ENCODE measurements at places on chromosomes 7 and 10.

GRCh38 chr10:28738200-28738599, 60.9 kb downstream of the BAMBI start:
- no peak overlapping the region for H3K4me3 ChIP-seq
- no peak overlapping the region for H3K27ac ChIP-seq
- peaks cover 9% of the 10 kb centered on the region for H3K27me3 ChIP-seq
- no peaks in the 10 kb centered on the region for H3K36me3 ChIP-seq
- DNase-seq: no peak

DNA sequence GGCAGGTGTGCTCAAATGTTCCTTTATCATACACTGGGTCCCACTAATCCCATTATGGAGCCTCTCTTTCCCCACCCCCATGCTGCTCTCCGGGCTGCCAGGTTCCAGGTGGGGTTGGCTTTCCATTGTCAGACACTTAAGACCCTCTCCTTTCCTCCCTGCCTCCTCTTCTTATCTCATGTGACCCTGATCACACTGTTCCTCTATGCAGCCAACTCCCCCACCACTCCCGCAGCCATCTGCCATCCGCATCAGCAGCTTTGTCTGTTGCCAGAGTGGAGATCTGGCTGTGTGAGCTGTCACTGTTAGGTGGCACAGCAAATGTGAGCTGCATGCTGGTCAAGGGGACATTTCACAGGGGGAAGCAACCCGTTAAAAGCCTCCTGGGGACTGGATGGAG, 391.4 kb downstream of the TNS3 start:
- H3K4me3 ChIP-seq: no peak overlapping the region
- DNase-seq: no peak
- no peaks in the 10 kb centered on the region for H3K36me3 ChIP-seq
- peaks cover 13% of the 10 kb centered on the region for H3K4me1 ChIP-seq
- H3K27me3 ChIP-seq: peaks cover 10% of the 10 kb centered on the region

- H3K27ac ChIP-seq: no peak overlapping the region
- no peaks in the 10 kb centered on the region for H3K36me3 ChIP-seq
- no peak for DNase-seq
- no peaks in the 10 kb centered on the region for H3K4me1 ChIP-seq
Observed at GRCh38 chr10:34854147-34854601, 39.1 kb upstream of the PARD3 start.

- H3K27ac ChIP-seq: no peak overlapping the region
- H3K27me3 ChIP-seq: no peaks in the 10 kb centered on the region
- H3K4me3 ChIP-seq: peak overlapping the region; percentile 86
- H3K36me3 ChIP-seq: peaks cover 2% of the 10 kb centered on the region
Observed at GRCh38 chr7:150451833-150452461, 1.5 kb downstream of the GIMAP8 start.

DNA sequence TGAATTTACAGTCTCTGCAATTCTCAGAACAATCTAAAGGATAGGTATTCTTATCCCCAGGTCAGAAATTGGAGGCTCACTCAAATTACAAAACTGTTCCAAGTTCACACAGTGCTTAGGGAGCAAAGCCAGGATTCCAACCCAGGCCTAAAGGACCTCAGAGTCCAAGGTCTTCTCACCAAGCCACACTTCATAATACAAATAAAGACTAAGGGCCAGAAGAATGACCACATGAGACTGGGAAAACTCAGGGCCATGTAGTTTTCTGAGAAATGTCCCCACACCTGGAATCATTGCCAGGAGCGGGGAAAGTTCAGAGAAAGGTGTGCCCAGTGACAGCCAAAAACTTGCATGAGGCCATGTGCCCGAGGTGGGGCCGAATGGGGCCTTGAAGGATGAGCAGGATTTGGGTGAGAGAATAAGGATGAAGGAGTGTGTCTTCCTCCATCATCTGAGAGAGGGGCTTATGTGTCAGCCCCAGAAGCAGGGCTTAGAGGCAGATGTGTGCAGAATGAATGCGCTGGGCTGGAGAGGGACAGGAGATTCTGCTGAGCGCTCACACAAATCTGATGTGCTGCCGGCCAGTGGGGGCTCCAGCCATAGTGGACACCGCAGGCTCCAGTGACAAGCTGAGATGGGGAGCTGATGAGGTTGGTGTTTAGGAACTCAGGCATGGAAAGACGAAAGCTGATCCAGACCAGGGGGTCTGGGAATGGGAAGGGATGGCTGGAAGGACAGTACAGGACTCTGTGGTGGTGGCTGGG, 35.9 kb downstream of the BLNK start:
- H3K36me3 ChIP-seq: peaks cover 45% of the 10 kb centered on the region
- no peak for DNase-seq
- H3K27me3 ChIP-seq: no peaks in the 10 kb centered on the region

- peaks cover 2% of the 10 kb centered on the region for H3K27me3 ChIP-seq
- H3K36me3 ChIP-seq: no peaks in the 10 kb centered on the region
- H3K27ac ChIP-seq: no peak overlapping the region
- DNase-seq: no peak
Observed at GRCh38 chr7:7536396-7537019, 835 bp upstream of the COL28A1 start.

GRCh38 chr7:20241194-20241910, 24.2 kb upstream of the MACC1 start:
- peaks cover 29% of the 10 kb centered on the region for H3K4me1 ChIP-seq
- no peaks in the 10 kb centered on the region for H3K27me3 ChIP-seq
- peak overlapping the region; percentile 81 for H3K27ac ChIP-seq

DNA sequence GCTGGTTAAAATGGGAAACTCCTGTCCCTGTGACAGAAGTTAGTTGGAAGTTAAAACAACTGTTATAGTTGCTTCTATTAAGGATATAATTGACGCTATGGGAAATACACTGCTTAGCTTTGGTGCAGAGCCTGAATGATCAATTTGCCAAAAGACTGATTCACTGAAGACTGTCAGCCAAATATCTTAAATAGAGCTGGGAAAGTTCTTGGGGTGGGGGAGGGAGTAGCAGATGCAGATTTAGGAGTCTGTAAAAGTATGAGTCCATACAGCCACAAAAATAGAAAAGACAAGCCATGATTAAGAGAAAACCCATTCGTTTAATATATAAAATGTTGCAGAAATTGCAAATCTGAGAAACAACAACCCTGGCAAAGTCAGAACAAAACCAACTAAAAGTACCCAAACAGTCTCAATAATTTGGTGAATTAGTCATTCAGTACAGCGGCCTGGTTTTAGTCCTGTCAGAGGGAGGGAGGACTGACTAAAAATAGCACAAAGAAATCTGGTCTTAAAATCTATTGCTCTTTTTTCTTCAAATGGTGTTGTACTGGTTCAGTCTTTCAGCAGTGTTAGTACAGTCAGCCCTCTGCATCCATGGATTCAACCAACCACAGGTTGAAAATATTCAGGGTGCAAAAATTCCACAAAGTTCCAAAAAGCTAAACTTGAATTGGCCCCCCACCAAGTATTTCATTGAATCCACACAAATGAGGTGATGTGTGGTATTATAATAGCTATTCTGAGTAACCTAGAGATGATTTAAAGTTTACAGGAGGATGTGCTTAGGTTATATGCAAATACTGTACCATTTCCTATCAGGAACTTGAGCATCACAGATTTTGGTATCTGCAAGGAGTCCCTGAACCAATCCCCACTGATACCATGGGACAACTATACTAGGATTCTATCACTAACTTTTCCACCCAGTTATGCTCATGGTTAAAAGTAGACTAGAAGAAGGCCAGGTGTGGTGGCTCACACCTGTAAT, 30.0 kb downstream of the STK17A start:
- H3K4me3 ChIP-seq: peak overlapping the region; percentile 24
- peak overlapping the region; percentile 64 for H3K27ac ChIP-seq
- no peak for DNase-seq
- H3K27me3 ChIP-seq: no peaks in the 10 kb centered on the region
- peaks cover 30% of the 10 kb centered on the region for H3K4me1 ChIP-seq
- peaks cover 29% of the 10 kb centered on the region for H3K36me3 ChIP-seq

DNA sequence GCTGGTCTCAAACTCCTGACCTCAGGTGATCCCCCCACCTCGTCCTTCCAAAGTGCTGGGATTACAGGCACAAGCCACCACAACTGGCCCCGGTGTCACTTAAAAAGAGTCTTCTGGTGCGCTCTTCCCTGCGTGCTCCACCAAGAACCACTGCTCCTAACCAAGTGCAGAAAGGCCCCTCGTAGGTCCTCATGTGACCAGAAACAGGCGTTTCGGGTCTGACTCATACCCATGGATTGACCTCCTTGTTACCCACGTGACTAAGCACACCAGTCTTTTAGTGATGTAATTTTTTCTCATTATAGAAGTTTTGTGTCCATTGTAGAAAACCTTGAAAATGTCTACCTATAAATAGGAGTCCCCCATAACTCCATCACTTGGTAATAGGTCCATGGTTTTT, 13.9 kb downstream of the FKBP6 start:
- H3K36me3 ChIP-seq: no peaks in the 10 kb centered on the region
- peaks cover 6% of the 10 kb centered on the region for H3K4me1 ChIP-seq
- H3K4me3 ChIP-seq: no peak overlapping the region
- no peak overlapping the region for H3K27ac ChIP-seq
- peaks cover 7% of the 10 kb centered on the region for H3K27me3 ChIP-seq

DNA sequence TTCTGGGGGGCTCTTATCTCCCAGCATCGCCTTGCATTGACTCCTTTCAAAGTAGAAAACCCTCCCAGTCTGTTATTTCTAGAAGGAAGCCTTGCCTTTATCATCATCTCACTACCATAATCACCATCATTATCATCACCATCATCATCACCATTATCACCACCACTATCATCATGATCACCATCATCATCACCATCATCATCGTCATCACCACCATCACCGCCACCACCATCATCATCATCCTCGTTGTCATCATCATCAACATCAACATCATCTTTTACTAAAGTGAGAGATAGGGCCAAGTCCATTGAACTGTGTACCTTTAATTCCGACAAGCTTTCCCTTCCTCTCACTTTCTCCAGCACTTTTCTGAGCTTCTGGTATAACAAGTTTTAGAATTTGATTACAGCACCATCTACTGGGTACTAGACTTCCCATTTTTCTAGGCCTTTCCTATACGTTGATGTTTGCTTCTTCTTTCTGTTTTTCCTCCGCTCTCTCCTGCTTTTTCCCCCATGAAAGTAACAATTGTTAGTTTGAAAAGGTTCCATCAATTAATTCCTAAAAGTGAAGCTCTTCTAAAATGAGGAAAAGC, 226.4 kb downstream of the BUB3 start:
- H3K36me3 ChIP-seq: no peaks in the 10 kb centered on the region
- no peaks in the 10 kb centered on the region for H3K27me3 ChIP-seq
- no peaks in the 10 kb centered on the region for H3K4me1 ChIP-seq
- H3K4me3 ChIP-seq: no peak overlapping the region
- no peak overlapping the region for H3K27ac ChIP-seq
- DNase-seq: no peak

DNA sequence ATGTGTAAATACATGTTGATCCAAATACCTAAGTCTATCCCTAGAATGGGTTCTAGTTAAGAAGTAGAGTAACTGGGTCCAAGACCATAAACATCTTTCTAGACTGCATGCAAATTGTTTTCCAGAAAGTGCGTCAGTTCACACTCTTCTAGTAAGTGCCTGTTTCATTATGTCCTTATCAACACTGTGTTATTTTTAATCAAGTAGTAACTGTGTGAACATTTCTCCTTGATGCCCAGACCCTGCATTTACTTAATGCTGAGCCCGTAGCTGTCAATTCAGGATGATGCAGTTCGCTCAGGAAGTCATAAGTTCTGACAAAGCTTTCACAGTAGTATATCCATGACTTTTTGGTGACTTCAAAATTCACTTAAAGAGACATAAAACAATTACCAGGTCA, 374.8 kb downstream of the OTUD1 start:
- no peaks in the 10 kb centered on the region for H3K4me1 ChIP-seq
- no peak overlapping the region for H3K4me3 ChIP-seq
- H3K27me3 ChIP-seq: no peaks in the 10 kb centered on the region
- DNase-seq: no peak
- no peak overlapping the region for H3K27ac ChIP-seq
- H3K36me3 ChIP-seq: no peaks in the 10 kb centered on the region

DNA sequence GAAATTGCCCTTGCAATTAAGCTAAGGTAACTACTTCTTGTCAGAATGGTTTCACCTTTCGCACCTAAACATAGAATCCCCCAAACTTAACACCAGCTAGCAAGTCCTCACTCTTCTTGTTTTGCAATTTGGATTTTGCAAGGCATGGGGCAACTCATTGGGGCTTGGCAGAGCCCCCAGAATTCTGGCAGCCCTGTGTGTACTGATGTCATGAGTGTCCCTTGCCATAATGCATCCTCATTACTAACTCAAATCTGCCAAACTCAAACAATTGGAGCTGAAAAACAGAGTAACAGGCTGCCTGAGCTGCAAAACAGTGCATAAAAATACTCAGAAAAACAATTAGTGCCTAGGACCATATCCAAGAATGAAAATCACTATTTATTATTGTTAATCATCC, 7.9 kb upstream of the XPNPEP1 start:
- no peak for DNase-seq
- H3K27me3 ChIP-seq: peaks cover 1% of the 10 kb centered on the region
- H3K27ac ChIP-seq: no peak overlapping the region
- no peak overlapping the region for H3K4me3 ChIP-seq

DNA sequence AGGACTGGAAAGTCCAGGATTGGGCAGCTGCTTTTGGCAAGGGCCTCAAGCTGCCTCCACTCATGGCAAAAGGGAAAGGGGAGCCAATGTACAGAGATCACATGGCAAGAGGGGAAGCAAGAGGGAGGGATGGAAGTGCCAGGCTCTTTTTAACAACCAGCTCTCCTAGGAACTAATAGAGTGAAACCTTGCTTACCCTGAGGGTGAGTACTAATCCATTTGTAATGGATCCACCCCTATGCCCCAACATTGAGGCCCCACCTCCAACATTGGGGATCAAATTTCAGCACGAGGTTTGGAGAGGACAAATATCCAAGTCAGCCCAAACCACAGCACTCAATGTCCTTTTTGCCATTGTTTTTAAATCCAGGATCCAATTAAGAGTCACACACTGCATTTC, 12.5 kb downstream of the HABP2 start:
- no peak overlapping the region for H3K27ac ChIP-seq
- H3K4me1 ChIP-seq: no peaks in the 10 kb centered on the region
- H3K27me3 ChIP-seq: peaks cover 3% of the 10 kb centered on the region
- no peak overlapping the region for H3K4me3 ChIP-seq
